Activated CD4-positive, alpha-beta T cell treated with anti-CD3 and anti-CD28 coated beads for 4 hours (primary cell): ENCODE measurements at places on chromosomes 3 and 15.
A peak's percentile ranks its signal among the peaks of the same experiment; 100 is the strongest.

DNA sequence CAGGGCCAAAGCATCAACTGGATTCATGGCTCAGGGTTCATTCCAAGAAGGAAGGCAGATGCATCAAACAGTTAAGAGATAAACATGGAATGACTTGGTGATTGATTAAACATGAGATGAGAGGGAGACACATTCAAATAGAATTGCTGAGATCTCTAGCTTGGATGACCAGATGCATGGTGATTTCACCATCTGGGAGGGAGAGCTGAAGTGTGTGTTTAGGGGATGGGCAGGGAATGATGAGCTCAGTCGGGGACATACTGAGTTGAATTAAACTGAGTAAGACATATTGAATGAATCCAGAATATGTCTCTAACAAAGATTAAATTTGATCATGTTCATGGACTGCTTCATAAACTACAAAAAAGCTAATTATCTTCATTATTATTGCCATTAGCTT, 35.5 kb downstream of the CADPS start:
- DNase-seq: no peak

DNA sequence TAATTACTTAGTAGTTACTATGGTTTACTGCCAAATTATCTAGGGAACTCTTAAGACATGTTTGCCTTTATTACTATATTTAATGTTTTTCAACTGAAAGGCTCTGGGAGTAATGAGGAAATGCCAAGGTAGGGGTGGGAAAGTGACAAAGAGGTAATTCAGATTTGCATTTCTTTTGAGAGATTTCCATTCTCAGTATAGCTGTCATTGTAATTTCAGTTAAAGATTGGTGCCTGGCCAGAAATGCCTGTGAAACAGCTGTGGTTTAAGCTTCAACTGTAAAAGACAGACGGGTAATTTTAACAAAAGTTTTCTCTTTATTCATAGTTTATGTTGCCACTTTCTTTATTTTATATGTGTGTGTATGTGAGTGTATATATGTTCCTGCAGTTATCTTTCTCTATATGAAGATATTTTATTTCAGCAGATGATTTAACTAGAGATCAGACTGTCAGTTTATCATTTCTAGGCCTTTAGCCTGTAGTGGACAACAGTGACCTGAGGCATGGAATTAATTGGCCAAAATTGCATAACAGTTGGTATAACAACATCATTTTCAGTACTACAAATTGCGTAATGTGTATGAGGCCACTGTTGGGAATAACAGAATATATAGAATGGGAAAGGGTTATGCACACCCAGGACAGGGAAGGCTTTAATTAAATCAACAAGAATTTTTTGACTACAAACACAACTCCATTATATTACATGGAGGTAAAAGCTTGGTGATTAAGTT, 119.0 kb downstream of the BBX start:
- no peak for DNase-seq

GRCh38 chr15:48147358-48147757, 26.6 kb downstream of the SLC24A5 start:
- no peak for DNase-seq

DNA sequence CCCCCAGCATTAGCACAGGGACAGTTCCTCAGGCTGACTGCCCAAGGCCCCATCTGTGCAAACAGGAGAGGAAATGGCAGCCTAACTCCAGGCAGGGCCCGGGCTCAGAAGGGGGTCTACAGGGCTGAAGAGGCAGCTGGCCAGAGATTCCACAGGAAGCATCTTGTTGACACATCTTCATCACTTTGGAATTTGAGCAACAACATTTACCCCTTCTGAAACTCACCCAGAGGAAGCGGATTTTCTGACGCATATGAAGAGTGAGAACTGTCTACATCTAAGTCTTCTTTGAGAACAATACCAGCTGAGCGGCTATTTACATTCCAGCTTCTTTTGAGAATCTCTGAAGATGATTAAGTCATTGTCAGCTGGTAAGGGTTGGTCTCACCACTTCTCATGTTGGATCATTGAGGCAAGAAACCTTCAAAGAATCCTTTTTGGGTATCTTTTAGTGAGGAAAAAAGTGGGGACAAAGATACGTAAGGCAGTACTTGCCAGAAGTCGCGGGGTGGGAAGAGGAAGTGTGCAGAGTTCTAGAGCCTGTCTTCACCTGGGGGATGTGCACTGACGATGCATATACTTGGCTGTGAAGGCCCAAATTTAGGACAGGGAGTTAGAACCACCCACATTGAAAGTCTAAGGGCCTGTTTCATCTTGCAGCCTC, 25.4 kb upstream of the SRP14 start:
- DNase-seq: no peak

DNA sequence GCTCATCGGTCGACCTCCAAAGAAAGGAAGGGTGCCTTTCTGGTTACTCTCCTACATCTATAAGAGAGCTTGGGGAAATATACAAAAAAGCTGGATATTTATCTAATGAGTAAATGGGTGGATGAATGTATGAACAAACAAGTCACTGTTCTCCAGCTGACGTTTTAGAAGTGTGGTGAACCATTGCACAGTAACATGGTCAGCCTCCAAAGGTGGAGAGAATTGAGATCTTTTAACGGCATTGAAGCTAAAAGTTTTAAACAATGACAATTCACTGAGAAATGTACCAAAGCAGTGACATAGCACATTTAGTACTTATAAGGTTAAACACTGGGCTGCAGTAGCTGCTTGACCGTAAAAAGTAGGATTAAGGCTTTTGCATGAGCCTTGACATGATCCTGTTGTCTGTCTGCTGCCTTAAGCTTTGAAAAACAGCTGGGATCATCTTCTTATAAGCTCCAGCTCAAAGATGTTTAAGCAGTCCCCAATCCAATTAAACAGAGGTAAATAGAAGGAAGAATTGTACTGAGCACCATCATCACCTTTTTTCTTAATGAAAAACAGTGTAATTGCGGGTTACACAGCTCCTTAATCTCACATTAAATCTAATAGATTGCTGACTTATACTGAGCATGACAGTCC, 222.9 kb downstream of the WDR72 start:
- no peak for DNase-seq

GRCh38 chr15:88681610-88682221, 42.9 kb downstream of the ISG20 start:
- no peak for DNase-seq

- DNase-seq: no peak
Measured at GRCh38 chr3:159249472-159250174, 447.8 kb downstream of the MFSD1 start.

DNA sequence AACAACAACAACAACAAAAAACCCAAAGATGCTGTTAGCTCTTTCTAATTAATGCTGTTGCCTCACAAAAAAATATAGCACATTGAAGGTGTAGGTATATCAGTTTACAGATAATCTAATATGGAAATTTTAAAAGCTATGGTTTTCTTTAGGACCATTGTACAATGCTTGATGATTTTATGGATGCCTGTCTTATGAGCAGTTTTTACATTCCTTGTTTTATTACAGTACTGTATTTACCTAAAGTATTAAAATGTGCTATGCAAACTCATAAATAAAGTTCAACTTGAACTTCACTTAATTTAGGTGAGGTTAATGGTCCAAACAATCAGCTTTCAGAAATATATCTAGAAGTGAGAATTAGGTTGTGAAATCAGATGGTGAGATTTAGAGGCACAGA, 212.2 kb upstream of the GOLIM4 start:
- DNase-seq: no peak

- peak; percentile 48 for DNase-seq
Measured at GRCh38 chr15:44735482-44736180, 697 bp upstream of the TRIM69 start.

- DNase-seq: no peak
Measured at GRCh38 chr3:143408771-143409170, 289.2 kb downstream of the CHST2 start.

GRCh38 chr3:38834110-38834509, 18.1 kb upstream of the SCN10A start:
- DNase-seq: no peak

DNA sequence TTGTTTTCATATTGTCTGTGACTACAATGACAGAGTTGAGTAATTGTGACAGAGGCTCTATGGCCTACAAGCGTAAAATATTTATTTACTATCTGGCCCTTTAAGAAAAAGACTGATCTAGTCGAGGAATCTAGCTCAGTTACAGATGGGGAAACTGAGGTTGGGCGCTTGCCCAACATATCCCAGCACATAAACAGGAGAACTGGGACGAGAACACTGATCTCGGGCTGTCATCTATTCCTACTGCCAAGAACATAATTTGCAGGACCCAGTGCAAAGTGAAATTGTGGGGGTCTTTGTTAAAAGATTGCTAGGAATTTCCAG, 1.9 kb downstream of the FES start:
- DNase-seq: no peak
